Caki2 (cell line): ENCODE measurements at places on chromosomes 1 and 21.

GRCh38 chr1:52641307-52641706 lies 8.3 kb downstream of the SHISAL2A start:
- DNase-seq, result no peak

DNA sequence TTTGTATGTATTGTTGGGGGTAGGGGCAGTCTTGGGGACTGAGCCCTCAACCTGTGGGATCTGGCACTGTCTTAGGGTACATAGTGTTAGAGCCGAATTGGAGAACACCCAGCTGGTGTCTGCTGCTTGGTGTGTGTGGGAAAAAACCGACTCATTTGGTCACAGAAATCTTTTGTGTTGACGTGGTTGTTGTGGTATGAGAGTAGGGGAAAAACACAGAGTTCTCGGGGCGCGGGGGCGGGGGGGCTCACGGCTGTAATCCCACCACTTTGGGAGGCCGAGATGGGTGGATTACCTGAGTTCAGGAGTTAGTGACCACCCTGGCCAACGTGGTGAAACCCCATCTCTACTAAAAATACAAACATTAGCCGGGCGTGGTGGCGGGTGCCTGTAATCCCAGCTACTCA lies 15.3 kb upstream of the SRSF10 start:
- no peak for DNase-seq

DNA sequence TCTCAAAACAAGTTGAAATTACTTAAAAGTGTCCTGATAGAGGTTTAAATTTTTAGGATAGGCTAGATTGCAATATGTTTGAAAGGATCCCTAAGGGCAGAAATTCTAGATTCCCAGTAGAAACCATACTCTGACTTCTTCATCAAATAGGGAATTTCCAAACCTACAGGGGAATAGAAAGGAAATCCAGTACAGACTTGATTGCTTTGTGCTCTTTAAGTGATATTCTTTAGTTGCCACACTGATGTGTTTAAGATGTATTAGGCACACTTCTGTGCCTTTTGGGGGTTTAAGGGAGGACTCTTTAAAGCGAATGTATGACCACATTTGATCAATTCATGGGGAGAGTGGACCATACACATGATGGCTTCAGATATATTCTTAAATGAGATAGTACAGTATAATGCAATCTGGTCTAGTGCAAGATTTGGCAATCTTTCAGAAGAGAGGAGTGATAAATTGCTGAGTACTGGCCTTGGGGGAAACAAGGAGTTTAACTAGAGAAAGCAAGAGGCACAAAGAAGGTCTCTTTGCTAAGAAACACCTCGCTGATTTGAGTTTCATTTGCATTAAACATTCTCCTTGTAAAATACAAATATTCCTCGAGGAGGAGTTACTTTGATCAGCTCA lies 268.8 kb upstream of the NR5A2 start:
- no peak for DNase-seq

DNA sequence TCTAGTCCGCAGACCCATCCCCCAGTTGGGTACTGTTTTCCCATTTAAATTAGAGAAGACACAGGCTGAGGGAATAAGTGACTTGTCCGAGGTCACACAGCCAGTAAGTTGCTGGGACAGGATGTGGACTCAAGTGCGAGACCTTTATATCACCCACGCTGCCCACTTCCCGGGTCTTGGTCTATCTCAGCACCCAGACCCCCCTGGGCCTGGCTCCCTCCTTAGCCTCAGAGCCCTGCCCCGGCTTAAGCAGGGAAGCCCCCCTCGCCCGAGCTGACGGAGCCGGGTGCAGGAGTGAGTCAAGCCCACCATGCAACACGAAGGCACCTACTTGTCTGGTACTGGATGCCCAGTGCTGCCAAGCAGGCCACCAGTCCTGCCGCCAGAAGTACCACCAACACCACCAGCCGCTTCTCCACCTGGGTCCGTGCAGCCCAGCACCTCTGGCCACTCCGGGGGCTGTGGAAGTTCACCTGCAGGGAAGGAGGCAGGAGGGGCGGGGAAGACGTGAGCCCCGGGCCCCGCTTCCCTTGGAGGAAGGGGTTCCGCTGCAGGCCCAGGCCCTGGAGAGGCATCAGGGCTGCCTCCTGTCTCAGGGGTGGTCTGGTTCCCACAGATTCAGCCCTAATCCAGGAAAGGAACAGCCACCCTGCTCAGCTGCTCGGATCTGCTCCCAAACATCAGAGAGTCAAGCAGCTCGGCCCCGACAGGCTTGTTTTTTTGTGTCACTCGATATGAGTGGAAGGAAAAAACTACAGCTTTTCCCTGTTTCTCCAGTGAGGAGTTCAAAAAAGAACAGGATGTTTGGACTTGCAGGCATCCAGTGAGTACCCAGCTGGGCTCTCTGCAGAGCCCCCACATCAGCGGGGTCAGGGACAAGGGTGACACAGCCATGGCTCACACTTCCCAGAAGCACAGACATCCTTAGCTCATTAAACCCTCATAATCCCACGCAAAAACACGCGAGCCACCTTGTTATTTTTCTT lies 11.1 kb downstream of the ECE1 start:
- no peak for DNase-seq

DNA sequence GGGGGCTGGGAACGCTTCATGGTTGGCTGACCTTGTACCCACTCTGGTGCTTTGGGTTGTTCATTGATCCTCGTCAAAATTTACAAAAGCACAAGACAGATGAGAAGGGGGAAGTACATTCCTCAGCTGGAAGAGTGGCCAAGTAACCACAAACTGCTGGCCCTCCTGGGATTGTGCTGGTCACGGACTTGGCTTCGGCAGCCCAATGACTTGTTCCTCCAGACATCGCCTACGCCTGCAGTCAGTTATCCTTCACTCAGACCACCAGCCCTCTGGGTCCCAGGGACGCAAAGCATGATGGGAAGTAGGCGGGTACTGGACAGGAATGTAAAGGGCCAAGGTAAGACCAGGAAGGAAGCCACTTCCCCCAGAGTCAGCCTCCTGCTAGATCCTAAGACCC lies 53.1 kb downstream of the LMX1A start:
- no peak for DNase-seq

GRCh38 chr1:234987415-234988154 lies 141.1 kb downstream of the TOMM20 start:
- DNase-seq, result peak; percentile 84

DNA sequence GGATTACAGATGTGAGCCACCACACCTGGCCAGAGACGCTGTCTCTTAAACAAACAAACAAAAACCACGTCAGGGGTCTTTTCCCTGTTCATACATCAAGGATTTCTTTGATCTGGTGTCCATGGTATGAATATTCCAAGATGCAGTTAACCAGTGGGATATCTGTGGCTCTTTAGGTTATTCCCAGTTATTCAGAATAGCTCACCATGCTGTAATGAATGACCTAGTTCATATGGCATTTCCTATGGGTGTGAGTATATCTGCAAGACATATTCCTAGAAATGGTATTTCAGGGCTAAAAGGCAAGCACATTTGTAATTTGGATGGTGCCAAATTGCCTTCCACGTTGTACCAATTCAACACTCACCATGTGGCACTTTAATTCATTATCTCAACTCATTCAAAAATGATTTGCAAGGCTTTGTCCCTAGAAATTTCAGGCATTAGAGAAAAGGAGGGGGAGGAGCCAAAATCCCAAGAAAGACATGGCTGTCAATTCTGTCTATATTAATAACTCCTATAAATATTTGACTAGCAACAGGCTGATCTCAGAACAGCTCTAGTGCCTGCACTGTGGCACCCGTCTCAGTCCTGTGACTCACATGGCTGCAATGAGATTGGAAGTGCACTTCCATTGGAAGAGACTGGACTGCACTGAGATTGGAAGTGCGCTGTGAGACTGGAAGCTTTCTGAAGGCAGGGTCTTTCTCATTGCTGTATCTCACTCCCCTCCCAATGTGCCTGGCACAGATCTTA lies 6.0 kb upstream of the STMN1 start:
- no peak for DNase-seq

GRCh38 chr1:2049225-2049717 lies 940 bp upstream of the PRKCZ start:
- peak; percentile 29 for DNase-seq

DNA sequence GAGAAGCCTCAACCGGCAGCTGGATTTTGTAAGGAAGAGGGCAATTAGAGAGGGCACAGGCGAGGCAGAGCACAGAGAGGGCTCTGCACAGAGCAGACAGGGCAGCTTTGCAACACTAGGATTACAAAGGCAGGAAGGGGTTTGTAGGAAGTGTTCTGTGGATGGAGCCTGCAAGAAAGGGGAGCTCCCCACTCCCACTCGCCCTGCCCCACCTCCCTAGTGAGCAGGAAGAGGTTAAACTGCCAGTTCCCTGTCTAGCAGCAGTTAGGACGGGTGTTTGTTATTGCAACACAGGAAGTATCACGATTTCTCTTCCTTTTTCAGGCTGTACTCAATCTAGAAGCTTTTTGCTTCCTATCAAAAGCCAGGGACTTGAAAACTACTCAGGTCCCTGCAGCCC lies 63.3 kb upstream of the LRRC8D start:
- DNase-seq, result no peak

- no peak for DNase-seq
Measured at GRCh38 chr21:41894922-41895557, 15.9 kb upstream of the PRDM15 start.

DNA sequence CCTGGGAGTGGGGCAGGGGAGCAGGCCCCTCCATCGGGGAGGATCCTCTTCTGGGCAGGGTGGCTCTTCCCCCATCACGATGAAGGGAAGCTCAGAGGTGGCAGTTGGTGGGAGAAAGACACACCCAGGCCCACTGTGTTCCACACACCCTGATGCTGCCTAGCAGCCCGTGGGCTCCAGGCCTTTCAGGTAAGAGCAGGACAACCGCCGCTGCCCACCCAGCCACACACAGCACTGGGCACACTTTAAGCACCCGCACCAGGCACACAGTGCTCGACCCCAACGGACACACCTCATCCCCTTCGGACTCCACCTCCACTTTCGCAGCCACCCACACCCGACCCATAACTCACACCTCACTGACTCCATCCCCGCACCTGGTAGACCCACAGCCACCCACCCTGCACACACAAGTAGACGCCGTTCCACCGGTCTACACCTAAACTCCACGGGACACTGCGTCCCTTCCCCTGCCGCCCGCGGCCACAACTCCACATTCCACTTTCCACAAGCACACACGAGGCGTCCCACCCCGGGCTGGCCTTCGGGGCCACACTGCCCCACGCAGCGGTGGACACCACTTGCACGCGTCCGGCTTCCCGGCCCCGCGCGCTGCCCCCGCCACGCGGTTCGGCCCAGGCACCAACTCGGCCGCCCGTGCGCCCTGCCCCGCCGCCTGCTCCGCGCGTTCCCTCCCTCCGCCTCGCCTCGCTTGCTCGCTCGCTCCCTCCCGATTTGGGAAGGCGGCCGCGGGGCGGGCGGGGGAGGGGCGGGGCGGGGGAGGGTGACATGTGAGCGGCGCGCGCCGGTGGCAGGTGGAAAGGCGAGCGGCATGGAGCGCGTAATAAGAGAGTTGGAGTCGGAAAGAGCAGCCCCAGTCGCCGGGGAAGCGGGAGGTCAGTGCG lies at the start of gene KCNQ4:
TSS of gene KCNQ4 (plus strand) at position 787 of the 905 bp plus-strand sequence. CDS start 307 bp downstream, outside the sequence.
- DNase-seq, result no peak

DNA sequence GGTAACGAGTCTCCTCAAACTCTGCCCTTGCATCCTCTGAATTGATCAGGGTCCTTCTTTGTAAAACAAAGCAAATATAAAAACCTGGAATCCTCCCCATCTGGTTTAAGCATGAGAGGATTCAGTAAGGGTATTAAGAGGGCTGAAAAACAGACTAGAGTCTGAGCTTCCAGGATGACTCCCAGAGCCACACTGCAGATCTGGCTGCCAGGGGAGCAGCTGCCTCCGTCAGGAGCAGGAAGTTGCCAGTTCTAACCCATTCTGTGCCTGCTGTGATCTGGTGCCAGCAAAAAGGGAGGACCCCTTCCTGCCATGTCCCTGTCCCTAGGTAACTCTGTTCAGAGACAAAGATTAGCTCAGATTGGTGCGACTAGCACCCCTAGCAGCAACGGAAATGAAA lies 27.5 kb downstream of the SERTAD4 start:
- no peak for DNase-seq

- no peak for DNase-seq
Measured at GRCh38 chr1:93771843-93772242, 90.2 kb upstream of the BCAR3 start.

DNA sequence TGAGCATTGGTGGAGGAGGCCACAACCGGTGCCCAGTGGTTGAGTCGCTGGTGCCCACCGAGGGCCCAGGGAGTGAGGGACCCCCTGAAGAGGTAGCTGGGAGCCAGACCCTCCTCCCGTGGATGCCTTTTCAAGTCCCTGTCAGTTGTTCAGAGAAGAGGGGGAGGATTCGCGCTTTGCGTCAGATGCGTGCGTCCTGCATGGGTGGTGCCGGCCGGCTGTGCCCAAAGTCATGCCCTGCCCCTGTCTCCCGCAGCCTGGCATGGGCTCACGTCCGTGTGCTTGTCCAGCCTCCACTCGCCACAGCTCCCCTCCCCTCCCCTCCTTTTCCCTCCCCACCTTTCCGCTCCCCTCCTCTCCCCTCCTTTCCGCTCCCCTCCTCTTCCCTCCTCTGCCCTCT lies 45.2 kb downstream of the PRKCZ start:
- DNase-seq, result no peak

- no peak for DNase-seq
Measured at GRCh38 chr1:47608296-47608875, 170.5 kb downstream of the FOXD2 start.

DNA sequence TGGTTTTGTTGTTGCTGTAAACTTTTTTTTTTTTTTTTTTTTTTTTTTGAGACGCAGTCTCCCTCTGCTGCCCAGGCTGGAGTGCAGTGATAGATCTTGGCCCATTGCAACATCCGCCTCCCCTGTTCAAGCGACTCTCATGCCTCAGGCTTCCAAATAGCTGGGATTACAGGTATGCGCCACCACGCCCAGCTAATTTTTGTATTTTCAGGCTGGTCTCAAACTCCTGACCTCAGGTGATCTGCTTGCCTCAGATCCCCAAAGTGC lies 78.9 kb upstream of the SLC45A1 start:
- peak; percentile 46 for DNase-seq

- no peak for DNase-seq
Measured at GRCh38 chr1:167658574-167659328, 28.7 kb downstream of the RCSD1 start.
